ENCODE measurements at places on chromosomes 2 and 18. TPM values are rescaled to one million over a fixed set of nuclear protein-coding genes. Genes with fewer than 3 reads are reported as not detected.

The ASAP2 gene
- 57.3 TPM for polyA plus RNA-seq

The KCNG2 gene
- 0.71 TPM for polyA plus RNA-seq

The CYP26B1 gene
- 11.2 TPM for polyA plus RNA-seq

The TXNDC2 gene
- 0.31 TPM for polyA plus RNA-seq

The AGXT gene
- polyA plus RNA-seq = 0.23 TPM

The KCTD1 gene
- 69.1 TPM for polyA plus RNA-seq

The RAB27B gene
- polyA plus RNA-seq = 4.4 TPM

The SIX3 gene
- polyA plus RNA-seq = not detected

The DNAH7 gene
- 6.1 TPM for polyA plus RNA-seq

The CCDC74A gene
- 20.2 TPM for polyA plus RNA-seq

The RAMP1 gene
- polyA plus RNA-seq = 4.1 TPM

DNA sequence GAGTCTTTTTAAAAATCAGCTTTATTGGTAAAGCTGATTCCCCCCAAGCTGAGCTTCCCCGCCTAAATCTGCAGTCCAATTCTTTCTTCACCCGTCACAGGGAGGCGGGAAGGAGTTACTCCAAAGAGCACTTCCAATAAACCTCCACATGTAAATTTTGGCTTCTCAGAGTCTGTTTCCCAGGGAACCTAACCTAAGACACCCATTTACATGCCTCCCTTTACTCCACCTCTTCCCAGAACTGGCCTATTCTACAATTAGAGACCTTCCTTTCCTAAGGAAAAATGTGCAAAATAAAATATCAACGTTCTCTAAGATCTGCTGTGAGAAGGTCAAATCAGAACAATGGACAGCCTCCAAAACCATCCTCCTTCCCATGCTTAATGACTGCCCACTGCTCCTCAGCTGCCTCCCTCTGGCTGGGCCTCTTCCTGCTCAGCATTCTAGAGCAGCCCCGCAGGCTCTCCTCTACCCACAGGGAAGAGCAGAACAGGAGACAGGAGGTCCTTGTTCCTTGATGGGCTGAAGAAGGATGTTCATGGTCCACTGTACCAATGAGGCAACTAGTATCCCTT lies 63.6 kb downstream of the ONECUT2 start:
- DNase-seq = no peak

GRCh38 chr2:188705191-188705590 lies 269.0 kb upstream of the COL3A1 start:
- DNase-seq = no peak

- DNase-seq = no peak
Observed at GRCh38 chr2:205714058-205714776, 31.9 kb downstream of the NRP2 start.

GRCh38 chr2:134982603-134983002 lies 64.0 kb downstream of the CCNT2 start:
- no peak for DNase-seq

- no peak for DNase-seq
Observed at GRCh38 chr2:128622955-128623620, 304.4 kb upstream of the HS6ST1 start.

GRCh38 chr2:201938156-201938775 lies 95.4 kb upstream of the FZD7 start:
- DNase-seq = no peak

- DNase-seq = no peak
Observed at GRCh38 chr2:215711471-215712034, 275.7 kb upstream of the FN1 start.

DNA sequence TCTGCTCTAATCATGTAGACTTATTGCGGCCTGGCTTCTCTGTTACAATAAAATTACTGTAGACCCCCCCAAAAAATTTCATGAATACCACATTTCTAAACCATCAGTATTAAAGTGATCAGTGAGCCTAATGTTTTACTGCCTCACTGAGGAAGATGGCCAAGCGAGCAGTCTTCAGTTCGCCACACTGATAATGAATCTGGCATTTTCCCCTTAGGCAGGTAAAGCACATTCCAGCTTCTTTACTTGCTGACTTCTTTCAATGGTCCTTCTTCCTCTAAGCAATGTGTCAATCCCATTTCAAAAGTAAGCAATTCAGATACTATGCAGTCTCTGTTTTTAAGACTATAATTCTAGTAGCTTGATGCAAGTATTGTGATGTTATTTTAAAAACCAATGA lies 137.6 kb downstream of the LAMA1 start:
- no peak for DNase-seq

GRCh38 chr18:71899707-71900472 lies 644.3 kb downstream of the CBLN2 start:
- no peak for DNase-seq

GRCh38 chr2:173659509-173659908 lies 304.8 kb downstream of the CDCA7 start:
- no peak for DNase-seq

DNA sequence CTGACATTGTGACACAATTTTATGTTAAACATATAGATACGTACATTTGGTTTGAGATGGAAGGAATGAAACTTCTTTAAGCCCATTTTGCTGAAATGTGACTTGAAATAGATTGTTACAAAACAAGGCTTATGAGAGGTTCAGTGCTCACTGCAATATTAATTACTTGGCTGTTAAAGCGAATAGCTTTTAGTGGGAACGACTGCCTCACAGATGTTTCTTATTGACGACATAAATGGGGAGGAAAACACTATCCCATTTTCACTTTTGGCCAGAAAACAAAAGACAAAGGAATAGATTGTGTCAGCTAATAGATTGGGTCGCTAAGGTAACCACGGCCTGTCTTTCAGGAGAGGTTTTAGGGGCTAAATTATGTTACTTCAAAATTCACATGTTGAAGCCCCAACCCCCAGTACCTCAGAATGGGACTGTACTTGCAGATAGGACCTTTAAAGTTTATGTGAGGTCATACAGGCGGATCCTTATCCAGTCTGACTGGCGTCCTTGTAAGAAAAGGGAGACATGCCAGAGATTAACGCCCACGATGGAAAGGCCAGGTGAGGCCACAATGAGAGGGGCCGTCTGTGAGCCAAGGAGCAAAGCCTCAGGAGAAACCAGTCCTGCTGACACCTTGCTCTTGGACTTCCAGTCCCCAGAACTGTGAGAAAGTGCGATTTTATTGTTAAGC lies 10.8 kb downstream of the INPP1 start:
- DNase-seq = no peak

GRCh38 chr2:45962177-45962921 lies 310.9 kb downstream of the PRKCE start:
- DNase-seq = no peak

GRCh38 chr18:60892441-60892840 lies 440.8 kb upstream of the CDH20 start:
- DNase-seq = no peak

- no peak for DNase-seq
Observed at GRCh38 chr2:112694182-112694581, 26.6 kb upstream of the NT5DC4 start.

DNA sequence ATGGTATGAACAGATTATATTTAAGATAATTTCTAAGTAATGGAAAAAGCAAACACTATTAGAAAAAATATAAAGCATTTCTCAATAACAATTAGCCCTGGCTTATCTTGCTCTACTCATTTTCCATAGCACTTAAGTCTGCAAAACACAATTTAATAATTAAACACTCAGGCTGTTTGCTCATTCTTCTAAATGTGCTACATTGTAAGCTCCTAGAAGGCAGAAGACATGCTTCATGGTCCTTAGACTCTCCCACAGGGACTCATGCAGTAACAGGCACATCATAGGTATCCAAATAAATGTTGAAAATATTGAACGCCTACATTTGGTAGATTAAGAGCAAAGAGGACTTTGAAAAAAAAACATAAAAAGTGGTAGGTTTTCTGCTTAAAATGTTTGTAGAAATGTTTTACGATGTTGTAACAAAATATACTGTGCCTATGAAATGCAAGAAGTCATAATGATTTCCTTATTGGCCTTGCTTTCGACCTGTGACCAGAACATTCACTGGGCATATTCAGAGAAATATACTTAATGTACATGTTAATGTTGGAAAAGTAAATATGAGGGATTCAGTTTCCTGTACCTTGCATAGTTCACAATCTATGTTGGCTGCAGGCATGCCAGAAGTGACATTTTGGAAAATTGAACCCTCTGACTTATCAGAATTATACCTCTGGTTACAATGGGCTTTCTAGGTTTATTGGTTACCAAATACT lies 27.2 kb downstream of the G6PC2 start:
- no peak for DNase-seq

- DNase-seq = no peak
Observed at GRCh38 chr2:15378148-15378908, 182.8 kb downstream of the NBAS start.

DNA sequence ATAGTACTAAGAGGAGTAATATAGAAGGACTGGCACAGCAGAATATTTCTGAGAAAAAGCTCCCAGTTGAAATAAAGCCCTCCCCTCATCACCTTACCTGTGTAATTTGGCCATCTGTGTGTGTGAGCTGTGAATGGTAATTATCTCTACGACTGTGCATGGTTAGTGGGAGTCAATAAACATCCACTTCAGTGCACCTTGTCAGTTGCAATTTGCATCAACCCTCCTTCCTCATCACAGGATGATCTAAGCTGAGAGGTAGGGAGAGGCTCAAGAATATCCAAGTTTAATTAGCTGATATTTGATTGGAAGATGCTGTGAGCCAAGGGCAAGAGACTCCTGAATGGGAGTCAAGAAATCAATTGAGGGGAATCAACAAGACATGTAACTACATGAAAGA lies 694.9 kb upstream of the KLHL29 start:
- no peak for DNase-seq

DNA sequence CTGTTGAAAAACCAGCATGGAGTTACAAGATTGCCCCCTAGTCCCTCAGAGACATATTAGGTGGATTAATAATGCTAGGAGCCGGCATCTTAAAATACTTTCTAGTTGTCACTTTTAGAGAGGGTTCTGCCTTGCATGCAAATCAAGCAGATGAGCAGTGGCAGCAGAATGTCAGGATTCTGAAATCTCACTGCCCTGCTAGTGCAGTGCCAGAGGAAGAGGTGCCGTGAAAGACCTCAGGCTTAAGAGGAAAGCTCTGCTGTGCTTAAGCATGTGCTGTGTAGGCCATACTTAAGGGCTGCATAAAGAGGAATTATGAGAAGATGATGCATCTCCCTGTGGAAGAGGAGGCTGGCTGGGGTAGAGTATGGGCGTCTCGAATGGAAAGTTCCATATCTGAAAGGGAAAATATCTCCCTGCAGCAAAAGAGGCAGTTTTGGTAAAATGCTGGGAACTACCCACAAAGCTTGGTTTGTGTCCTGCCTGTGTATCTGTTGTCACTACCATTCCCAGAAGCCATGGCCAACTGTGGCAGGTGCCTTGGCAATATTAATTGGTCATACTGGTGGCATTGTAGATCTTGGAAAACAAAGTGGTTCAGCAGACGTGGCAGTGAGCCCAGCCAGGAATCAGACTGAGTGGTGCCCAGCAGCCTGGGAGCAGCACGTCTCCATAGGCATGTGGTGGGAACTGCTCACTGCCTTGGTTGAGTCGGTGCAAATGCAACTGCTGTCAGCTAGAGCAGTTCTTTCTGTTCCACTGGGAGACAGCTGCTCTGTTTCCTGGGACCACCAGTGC lies 131.9 kb downstream of the EVA1A start:
- DNase-seq = no peak

GRCh38 chr2:70133491-70134322 lies 46.4 kb downstream of the PCBP1 start:
- DNase-seq = no peak

- DNase-seq = no peak
Observed at GRCh38 chr2:2010251-2010650, 265.9 kb upstream of the PXDN start.

DNA sequence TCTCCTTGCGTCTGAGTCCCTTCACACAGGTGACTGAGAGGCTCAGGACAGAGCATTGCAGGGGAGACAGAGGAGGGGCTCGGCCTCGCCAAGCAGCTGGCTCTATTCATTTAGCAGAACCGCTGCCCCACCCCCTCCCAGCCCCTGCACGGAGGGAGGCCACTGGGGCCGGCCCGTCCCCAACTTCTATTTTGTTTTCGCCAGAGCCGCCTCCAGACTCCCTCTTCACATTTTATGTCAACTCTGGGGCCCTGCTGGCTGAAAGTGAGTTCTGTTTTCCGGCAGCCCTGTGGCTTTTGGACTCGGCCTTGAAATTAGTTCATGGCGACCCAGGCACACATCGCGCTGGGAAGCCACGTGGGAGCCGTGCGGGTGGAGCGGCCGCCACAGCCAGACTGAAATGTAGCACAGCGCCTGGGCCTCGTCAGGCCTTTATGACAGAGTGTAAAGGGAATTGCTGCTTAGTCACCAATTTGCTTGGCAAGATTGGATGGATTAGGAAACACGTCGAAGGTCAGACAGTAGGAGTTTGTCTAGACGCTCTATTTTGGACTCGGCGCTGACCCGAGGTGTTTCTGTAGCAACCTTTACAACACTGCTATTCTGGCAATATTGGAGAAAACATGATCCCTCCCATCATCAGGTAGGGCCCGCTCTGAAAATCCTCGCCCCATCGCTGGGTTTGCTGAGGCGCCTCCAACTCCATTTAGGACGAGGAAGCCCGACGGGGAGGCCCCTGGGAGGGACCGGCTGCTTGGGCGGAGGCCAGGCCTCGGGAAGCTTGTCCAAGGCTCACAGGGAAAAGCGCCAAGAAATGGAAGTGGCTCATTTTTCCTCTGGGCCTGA lies 90.7 kb upstream of the CTDP1 start:
- DNase-seq = peak; percentile 80
